ENCODE measurements at places on chromosomes 11 and 22.

- DNase-seq = no peak
These were observed 36.4 kb upstream of the KIRREL3 start for GRCh38 chr11:127037001-127037400.

GRCh38 chr11:88604260-88604659, 266.7 kb upstream of the CTSC start:
- DNase-seq = no peak

DNA sequence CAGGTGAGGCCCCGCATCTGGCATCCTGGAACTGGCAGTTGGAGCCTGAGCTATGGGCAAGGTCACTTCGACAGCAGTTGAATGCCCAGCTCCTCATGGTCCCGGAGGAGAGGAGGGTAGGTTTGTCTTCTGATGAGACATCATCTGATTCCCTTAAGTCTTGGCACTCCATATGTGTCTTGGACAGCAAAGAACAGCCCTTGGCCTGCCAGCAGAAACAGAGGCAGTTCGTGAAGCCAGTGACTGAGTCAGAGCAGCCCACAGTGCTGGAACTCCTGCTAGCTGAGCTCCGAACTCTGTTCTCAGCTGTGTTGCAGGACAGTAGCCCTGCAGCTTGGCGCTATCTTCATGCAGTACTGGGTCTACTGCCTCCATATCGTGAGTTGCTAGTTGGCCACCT, 1.0 kb downstream of the DNHD1 start:
- DNase-seq = no peak

DNA sequence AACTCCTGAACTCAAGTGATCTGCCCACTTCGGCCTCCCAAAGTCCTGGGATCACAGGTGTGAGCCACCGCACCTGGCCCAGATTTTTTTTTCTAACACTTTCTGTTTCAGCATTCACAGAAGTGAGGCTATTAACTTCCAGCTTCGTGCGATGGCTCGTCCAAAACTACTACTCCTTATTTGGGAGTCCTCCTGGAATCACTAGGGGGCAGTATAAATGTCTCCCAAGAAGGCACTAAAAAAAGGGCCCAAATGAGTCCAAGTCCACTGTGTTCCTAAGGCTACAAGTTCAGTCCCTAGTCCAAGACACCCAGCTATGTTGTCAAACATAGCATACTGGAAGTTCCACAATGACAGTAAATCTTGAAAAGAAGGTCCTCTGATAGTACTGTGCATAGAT, 63.2 kb upstream of the BIRC3 start:
- DNase-seq = peak; percentile 60

DNA sequence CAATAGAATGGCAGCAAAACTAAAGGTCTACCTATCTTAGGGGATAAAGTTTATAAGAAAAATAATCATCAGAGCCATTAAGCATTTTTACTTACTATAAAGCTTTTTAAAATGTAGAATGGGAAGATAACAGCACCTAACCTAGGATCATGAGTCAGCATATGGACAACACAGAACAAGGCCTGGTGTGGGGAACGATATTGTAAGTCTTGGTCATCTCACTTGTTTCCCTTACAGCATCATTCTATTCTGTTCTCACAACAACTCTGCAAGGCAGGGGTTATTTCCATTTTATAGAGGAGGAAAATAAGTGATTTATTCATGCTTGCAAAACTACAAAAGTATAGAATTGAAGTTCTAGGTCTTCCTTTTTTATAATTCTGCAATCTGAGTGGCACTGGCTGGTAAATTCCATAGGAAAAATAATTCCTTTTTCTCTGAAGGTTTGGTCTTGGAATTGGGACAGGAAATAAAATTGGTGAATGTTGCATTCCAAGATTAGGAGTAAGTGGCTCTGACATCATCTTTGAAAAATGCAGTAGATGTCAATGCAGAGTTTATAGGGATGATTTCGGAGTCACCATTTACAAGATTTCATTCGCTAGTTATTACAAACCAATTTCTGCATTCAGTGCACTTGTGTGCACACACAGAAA, 423.0 kb downstream of the DYNC2H1 start:
- DNase-seq = peak; percentile 63

DNA sequence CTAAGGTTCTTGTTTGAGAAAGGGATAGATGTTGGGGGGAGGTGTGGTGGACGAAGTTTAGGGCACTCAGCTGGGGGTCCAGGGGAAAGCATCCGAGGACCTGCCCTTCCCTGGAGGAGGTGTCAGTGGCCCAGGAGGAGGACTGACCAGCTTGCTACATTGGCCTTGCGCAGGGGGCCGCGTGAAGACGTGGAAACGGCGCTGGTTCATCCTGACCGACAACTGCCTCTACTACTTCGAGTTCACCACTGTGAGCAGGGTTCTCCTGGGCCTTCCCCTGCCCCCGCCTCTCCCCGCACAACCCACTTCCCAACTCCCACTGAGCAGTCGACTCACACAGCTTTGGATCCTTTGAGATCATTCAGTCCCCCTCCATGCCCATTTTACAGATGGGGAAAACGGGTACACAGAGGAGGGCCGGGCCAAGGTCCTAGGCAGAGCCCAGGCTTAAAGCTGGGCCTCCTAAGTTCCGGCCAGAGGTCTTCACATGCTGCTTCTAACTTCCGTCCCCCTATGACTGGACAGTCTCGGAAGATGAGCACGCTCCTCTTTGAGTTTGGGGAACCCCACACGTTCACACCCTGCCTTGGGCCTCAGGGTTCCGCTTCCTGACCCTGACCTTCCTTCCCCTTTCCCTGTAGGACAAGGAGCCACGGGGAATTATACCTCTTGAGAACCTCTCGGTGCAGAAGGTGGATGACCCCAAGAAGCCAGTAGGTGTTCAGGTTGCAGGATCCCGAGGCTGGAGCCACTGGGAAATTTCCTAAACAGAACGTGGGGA, 28.7 kb downstream of the CYTH4 start:
- no peak for DNase-seq

DNA sequence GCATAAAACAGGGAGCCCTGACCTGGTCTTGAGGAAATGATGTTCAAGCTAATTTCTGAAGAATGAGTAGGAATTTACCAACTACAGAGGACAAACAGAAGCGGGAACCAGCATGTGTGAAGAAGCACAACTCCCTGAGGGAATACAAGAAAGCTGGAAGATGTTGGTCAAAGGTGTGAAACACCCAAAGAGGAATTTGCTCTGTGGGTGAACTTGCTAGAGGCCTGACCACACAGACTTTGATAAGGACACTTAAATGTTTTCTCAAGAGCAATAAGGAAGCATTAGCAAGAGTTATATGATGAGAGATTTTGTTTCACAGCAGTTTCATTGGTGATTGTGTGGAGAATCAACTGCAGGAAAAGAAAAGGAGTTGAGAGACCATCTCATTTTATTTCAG, 17.6 kb downstream of the SLC5A12 start:
- DNase-seq = no peak

GRCh38 chr11:64656862-64657261, 65.8 kb downstream of the SLC22A12 start:
- DNase-seq = no peak

DNA sequence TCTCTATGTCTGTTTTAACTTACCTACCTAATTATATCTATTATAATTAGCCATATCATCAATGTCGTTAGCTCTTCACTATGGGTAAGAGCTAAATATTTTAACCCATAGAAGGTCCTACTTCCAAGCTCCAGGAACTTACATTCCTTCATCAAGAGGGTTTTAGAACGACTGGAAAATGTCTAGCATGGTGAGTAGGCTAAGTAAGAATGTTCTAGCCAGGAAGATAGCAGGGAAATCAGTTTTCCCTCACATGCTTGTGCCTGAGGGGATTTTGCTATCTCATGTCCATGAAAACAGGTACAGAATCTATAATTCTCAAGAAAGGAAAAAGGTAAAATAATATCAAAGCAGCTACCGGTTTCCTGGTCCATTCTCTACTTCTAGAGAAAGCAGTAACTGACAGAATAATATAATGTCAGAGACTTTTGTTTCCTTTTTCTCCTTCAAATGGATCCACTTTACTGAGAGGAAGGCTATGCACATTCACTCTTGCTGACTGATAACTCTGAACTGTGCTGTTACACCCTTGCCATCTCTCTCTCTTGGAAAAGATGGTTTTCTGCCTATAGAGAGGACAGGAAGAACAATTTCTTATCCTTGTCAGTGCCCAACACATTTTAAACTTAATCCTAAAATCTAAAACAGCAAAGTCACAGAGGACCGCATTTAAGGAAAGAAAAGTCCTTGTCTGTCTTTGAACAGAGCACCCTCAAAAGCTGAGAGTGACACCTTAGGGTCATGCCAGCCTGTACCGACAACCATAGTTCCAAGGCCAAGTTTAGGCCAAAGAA, 67.0 kb downstream of the MAML2 start:
- no peak for DNase-seq

DNA sequence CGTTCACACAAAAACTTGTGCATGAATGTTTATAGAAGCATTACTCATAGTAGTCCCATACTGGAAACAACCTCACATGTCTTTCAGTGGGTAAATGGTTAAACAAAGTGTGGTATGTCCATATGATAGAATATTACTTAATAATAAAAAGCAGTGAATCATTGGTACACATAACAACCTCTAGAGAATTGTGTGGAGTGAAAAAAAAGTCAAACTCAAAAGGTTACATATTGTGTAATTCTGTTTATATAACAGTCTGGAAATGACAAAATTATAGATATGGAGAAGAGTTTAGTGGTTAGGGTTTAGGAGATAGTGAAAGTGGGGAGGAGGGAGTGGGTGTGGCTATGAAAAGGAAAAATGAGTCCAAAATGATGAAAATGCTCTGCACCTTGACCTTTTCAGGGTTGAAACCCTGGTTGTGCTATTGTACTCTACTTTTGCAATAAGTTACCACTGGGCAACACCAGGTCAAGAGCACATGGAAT, 243.4 kb upstream of the DDI1 start:
- no peak for DNase-seq

- DNase-seq = no peak
These were observed 258 bp downstream of the CFAP68 start for GRCh38 chr11:111879637-111879960.

- no peak for DNase-seq
These were observed 197.5 kb downstream of the DBX1 start for GRCh38 chr11:19962801-19963175.

- DNase-seq = no peak
These were observed 23.5 kb upstream of the TMEM123 start for GRCh38 chr11:102476069-102476468.

DNA sequence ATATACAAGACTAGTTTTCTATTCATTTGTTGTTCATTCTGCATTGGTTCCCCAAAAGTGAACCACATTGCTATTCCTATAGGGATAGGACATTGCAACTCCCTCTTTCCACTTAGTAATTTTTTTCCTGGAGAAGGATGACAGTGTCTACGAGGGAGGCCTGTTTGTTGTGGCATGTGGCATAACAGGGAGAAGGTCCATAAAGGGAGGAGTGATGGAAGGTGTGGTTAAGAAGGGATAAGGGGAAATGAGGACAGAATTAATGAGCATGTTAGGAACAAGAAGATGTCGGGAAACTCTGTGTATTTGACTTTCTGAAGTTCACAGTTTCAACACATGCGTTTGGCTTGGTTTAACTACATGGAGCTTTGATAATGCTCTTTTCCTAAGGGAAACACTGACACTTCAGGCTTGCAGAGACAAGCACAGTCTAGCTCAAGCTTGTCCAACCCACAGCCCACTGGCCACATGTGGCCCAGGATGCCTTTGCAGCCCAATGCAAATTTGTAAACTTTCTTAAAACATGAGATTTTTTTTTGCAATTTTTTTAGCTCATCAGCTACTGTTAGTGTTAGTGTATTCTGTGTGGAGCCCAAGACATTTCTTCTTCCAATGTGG, 149.7 kb downstream of the TRPC6 start:
- no peak for DNase-seq

DNA sequence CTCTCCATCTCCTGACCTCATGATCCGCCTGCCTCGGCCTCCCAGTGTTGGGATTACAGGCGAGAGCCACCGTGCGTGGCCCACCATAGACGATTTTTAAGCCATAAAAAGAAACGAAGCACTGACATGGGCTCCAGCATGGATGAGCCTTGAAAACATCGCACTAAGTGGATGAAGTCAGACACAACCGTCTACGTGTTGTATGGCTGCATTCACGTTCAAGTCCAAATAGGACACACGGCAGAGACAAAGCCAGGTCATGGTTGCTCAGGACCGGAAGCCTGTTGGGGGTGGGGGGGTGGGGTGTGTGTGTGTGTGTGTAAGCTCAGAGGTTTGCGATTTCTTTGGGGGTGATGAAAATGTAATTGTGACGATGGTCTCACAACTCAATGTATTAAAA, 10.0 kb downstream of the RRP7A start:
- DNase-seq = no peak

GRCh38 chr11:89175796-89176195, 1.9 kb upstream of the TYR start:
- DNase-seq = peak; percentile 82

- DNase-seq = peak; percentile 81
These were observed 277.3 kb upstream of the FAT3 start for GRCh38 chr11:91947215-91947820.

DNA sequence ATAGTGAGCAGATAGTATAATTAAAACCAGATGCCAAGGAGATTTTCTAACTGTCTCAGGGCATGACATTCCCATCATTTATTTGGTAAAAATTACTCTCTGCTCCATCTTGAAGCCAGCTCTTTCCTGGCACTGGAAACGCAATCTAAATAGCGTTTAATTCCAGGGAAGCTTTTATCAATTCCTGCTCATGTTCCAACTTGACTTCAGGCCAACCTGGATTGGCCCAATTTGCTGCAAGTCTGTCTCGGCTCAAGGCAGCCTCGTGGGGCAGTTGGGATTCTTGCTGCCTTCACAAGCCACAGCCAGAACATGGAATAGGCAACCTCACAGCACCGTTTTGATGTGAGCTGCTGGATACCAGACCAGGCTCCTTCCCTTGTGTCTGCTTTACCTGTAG, 1255.9 kb downstream of the TBC1D22A start:
- no peak for DNase-seq

- DNase-seq = no peak
These were observed 80.6 kb downstream of the GAB2 start for GRCh38 chr11:78336877-78337553.

DNA sequence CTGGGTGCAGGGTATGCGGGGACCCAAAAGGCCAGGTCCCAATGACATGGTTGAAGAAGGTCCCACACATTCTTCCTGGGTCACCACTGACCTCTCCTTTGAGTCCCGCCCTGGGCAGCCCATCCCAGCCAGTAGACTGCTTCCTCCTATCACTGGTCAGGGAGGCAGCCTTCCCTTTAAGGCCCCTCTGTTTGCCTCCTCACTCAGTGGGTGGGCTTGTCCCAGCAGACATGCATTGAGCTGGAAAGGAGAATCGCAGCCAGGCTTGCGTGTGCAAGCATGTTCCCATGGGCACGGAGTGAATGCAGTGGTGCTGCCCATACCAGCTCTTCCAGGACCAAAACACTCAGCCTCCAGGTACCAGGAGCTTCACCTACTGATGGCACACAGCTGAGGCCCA, 162.4 kb upstream of the SYT13 start:
- DNase-seq = no peak

DNA sequence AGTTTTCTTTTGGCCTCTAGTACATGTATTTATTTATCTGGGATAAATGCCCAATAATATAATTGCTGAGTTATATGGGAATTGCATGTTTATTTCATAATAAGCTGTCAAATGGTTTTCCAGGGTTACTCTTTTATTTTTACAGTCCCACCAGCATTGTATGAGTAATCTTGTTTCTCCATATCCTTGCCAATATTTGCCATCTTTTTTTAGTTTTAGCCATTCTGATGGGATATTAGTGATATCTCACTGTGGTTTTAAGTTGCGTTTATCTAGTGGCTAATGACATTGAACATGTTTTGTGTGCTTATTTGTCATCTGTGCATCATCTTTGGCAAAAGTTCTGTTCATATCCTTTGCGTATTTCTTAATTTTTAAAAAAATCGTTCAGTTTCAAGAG, 372.8 kb upstream of the CCDC179 start:
- no peak for DNase-seq
